Pulmonary artery endothelial cell (primary cell): ENCODE measurements at places on chromosomes 7 and 10. TPM values are rescaled to one million over a fixed set of nuclear protein-coding genes. Genes with fewer than 3 reads are reported as not detected.
A peak's percentile ranks its signal among the peaks of the same experiment; 100 is the strongest.

The HABP2 gene
- not detected in 2 replicates for total RNA-seq

The CHRM2 gene
- not detected in 2 replicates for total RNA-seq

The PNLIPRP1 gene
- not detected in 2 replicates for total RNA-seq

The GBX1 gene
- not detected in 2 replicates for total RNA-seq

The GRM3 gene
- total RNA-seq, result not detected in 2 replicates

The TMEM273 gene
- total RNA-seq, result 0.78 and 1.3 TPM in 2 replicates

The PLAU gene
- 25.9 and 29.0 TPM in 2 replicates for total RNA-seq

The SEMA4G gene
- 0.60 and 0.79 TPM in 2 replicates for total RNA-seq

The ZNF485 gene
- total RNA-seq, result 2.0 and 2.5 TPM in 2 replicates

DNA sequence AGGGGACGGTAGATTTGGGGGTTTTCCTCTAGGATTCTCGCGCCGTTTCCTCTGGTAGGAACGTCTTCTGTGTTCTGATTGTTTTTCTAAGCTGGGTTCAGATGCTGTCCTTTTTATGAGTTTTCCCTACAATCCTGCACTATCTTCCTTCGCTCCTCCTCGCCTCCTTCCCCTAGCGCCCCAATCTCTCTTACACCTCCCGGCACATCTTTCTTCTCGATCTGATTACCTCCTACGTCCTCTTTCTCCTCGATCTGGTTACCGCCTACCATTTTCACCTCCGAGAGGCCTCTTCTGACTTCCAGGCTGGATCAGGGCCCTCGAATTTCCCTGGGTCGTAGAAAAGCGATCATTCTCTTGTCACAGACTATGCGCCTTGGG is 413 bp downstream of the BUD31 start:
- no peak for DNase-seq

DNA sequence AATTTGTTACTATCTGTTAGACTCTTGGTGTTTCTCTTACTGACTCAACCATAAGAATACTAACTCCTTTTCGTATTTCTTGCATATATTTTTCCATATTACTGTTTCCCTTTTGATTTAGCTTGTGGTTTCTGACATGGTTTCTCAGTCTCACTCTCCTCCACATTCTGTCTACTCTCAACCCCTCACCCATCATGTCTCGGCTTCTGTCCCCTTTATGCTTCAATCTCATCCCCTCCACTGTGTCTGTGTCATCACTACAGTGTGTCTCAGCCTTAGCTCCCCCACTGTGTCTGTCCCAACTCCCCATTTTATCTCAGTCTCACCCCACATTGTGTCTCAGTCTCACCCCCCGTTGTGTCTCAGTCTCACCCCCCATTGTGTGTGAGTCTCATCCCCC is 126.9 kb downstream of the VIPR2 start:
- DNase-seq, result no peak

GRCh38 chr7:47635091-47636080 is 53.5 kb upstream of the TNS3 start:
- DNase-seq, result no peak

- DNase-seq, result no peak
Measured at GRCh38 chr10:22959292-22959691, 31.4 kb downstream of the ARMC3 start.

DNA sequence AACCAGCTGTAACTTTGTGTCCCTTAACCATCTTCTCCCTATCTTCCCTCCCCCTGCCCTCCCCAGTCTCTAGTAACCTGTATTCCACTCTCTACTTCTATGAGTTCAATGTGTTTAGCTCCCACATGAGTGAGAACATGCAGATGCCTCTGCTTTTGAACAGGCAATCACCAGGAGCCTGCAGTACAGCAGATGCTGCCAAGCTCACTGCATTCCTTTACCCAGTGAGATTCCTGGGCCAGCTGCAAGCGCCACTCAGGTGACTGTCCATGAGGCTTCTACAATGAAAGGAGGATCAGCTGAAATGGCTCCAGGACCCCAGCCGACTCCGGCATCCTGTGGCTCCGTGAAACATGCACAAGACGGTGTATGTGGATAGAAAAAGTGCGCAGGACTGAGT is 15.7 kb downstream of the GRID1 start:
- DNase-seq, result no peak

GRCh38 chr10:67015225-67015624 is 89.4 kb downstream of the LRRTM3 start:
- DNase-seq, result no peak

DNA sequence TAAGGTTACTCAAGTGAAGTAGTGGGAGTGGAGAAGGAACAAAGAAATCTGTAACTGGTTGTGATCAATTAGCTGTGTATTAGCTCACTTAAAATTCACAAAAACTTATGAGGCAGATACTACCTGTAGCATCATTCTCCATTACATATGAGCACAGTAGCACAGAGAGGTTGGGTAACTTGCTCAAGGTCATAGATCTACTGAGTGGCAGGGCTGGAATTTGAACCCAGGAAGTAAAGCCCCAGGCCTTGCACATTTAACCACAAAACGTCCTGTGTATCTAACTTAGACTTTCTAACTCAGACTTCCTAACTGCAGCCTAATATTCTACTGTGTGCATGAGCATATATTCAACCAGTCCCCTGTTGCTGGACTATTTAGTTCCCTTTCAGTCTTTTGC is 5.6 kb upstream of the SLF2 start:
- DNase-seq, result no peak

- no peak for DNase-seq
Measured at GRCh38 chr7:6656413-6656812, 19.3 kb downstream of the ZNF316 start.

DNA sequence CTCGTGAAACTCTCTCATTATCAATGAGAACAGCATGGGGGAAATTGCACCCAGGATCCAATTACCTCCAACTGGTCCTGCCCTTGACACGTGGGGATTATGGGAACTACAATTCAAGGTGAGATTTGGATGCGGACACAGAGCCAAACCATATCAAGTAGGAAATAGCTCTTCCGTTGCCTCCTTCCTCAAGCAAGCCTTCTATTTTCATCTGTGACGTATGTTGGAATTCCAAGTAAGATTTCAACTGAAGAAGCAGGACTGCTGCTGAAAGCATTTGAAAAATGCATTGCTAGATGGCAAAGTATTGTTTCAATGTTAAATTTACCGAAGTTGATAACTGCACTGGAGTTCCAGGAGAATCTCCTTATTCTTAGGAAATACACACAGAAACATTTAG is 178.1 kb upstream of the GALNT17 start:
- no peak for DNase-seq

DNA sequence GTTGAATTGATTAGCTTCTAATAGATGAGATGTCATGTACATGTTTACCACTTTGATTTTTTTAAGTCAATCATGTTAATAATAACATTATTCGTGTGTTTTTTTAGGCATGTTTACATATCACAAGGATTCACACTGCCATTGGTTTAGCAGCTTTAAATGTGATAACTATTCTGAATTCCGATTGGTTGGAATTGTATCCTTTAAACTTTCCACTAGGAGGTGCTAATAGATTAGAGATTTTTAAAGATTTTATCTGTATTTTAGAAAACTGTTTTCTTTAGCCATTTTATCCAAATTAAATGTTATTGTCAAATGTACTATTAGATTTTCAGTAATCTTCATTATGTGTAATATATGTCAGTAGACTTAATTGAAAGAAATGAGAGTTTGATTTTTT is 83.2 kb downstream of the HECTD2 start:
- DNase-seq, result no peak

GRCh38 chr10:16509996-16510395 is 11.7 kb downstream of the C1QL3 start:
- DNase-seq, result no peak

DNA sequence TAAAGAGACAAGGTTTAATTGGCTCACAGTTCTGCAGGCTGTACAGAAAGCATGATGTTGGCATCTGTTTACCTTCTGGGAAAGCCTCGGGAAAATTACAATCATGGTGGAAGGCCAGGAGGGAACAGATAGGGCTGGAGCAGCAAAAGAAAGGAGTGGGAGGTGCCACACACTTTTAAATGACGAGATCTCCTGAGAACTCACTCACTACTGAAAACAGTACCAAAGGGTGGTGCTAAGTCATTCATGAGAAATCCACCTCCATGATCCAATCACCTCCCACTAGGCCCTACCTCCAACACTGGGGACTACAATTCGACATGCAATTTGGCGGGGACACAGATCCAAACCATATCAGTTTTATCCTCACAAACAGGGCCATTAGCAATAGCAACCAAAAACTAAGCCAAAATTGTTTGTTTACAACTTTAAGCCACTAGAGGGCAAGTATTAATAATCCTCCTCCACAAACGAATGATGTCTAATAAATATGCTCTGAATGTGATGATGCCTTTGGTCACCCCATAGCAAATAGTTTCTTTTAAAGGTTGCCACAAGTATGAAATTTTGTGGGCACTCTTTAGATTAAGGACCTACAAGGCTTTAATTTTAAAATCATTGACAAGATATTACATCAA is 129.2 kb upstream of the NRBF2 start:
- no peak for DNase-seq

DNA sequence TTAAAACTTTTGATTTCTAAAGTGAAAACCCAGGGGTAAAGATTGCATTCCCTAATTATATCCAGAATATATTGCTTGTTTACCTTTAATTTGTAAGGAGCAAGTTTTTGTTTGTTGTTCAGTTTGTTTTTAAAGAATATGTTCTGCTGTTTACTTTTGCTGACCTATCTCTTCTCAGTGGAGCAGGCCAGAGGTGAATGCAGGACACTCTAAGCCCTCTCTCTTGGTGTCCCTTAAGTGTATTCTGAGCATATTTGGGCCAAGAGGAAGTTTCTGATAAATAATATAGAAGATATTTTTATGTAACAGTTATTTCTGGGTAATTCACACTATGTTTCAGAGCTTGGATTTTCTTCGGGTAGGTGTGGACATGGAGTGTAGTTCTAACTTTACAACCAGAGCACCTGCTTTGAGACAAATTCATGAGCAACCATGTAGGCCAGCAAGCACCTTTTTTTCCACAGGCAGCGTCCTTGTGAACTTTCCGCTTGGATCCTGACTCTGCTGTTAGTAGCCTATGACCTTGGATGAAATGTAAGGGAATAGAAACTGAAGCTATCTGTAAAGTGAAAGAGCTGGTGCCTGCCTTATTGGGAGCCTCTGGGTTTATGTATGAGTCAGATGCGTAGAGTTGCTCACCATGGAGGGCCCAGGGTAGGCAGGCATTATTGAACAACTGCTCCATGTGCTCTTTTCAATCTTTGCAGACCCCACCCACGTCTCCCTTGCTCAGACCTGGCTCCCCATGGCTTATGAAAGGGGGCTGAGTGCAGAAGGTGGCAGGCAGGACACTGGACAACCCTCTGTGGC is 16.1 kb downstream of the OGDH start:
- no peak for DNase-seq

DNA sequence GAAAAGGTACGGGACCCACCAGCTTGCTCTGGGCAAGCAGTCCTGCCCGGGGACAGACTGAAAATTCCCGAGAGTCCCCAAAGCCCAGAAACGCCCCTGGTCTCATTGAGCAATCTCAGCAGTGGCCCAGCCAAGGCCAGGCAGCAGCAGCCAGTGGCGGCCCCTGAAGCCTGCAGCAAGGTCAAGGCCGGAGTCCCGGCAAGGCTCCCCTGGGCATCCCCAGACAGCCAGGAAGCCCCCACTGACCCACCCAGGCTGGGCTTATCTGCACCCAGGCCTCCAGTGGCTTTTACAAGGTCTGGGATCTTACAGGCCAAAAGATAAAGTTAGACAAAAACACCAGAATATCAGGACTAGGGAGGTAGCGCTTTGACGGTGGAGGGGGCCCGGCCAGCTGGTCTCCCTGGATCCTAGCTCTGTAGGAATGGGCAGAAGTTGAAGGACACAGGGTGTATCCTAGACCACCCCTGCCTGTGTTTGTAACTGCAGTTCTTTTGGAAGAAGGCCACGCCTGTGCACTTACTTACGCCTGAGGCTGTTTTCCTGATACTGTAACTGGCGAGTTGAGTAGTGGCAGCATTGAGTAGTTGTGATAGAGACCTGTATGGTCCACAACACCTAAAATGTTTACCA is 130.5 kb upstream of the NPS start:
- no peak for DNase-seq

DNA sequence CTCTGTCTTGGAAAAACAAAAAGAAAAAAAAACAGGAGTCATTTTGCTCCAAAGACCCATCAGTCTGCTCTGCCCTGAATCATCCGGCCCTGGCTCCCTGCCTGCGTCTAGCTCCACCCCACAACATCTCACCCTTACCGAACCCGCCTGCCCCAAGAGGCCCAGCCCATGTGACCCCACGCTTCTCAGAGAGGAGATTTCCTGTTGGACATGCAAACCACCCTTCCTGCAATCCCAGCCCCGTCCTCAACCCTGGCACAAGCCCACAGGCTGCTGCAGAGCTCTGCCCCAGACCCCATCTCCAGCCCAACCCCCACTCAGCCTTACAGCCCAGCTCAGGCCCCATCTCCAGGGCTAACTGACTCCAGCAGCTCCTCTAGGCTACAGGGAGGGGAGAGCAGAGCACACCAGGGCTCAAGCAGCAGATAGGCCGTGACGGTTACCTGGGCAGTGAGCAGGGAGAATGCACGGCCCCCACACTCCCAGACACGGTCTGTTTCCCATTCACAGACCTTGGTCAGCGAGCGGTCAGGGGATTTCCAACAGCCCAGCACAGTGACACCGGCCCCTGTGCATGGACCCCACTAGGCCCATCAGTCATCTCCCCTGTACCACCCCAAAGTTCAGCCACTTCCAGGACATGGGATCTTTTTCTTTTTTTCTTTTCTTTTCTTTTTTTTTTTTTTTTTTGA is 69.9 kb upstream of the GTF2I start:
- peak; percentile 40 for DNase-seq

GRCh38 chr7:47582764-47583738 is 1.1 kb upstream of the TNS3 start:
- DNase-seq, result no peak

DNA sequence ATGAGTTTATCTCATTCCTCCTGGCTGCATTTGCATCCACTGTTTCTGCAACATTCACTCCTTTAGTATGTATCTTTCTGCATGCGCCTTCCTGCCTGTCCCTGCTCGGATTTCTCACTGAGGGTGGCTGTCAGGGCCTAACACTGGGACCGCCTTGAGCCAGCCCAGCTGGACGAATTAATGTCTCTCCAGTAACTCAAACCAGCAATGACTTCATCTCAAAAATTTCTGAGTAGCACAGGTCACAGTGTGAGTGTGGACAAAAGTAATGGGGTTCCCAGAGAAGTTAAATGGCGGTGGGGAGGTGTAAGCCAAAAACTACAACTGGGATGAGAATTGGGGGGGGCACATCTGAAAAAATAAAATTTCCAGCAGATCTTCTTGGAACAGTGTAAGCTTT is 444.0 kb upstream of the MGMT start:
- no peak for DNase-seq
